ENCODE measurements at places on chromosomes 16 and 17.

DNA sequence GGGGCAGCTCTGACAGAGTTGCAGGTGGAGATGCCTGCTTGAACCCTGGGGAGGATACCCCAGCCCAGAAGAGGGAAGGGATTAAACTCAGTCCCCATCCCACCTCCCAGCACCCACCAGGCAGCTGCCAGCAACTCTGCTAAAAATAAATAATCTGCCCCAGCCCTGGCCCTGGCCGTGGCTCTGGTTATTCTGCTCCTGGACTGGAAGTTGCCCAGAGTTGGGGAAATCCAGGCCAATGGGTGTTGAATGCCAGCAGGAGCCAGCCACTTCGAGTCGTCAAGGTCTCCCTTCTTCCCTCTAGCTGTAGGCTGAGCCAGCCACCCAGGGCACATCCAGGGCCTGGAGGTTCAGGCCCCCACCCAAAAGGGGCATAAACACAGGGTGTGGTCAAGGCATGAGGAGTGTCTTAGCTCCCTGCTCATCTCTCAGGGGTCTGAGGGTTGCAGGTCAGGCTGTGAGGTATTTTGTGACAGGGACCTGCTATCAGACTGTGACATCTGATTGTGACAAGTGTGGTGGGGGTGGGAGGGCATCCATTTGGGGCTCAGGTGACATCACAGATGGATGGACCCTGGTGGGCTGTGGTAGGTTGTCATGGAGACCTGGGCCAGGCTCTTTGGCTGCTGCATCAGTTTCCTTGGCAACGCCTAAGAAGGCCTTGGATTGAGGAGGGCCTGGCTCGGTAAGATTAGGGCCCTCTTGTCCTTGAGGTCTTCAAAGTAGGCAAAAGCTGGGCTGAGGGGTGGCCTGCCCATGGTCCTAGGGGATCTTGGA lies 1.0 kb upstream of the RRAD start:
- no peak for DNase-seq

DNA sequence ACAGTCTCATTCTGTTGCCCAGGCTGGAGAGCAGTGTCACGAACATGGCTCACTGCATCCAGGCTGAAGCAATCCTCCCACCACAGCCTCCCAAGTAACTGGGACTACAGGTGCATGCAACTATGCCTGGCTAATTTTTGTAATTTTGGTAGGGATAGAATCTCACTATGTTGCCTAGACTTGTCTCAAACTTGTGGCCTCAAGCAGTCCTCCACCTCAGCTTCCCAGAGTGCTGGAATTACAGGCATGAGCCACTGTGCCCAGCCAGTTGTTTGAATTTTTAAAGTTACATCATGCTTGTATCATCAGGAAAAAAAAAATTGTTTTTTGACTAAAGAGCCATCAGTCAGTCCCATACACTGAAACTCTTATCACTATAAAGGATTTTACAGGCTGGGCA lies 17.1 kb upstream of the VPS4A start:
- no peak for DNase-seq

DNA sequence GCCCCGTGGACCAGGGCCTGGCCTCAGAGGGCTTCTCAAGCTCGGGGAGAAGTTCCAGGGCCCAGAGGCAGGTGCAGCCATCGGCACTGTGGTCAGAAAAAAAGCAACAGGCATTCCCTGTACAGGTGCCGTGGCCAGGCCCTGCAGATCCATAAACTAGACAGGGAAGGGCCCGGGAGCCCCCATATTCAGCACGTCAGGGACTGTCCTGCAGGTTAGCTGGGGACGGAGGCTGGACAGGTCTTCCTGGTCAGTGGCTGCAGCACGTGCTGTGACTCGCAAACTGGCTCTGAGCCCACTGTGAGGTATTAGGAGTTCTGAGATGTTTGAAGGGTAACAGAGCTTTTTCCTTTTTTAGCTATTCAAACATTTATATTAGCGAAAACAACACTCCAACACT lies 15.0 kb upstream of the C16orf95 start:
- DNase-seq = no peak

- DNase-seq = no peak
Observed at GRCh38 chr16:56606071-56606475, 2.3 kb upstream of the MT2A start.

DNA sequence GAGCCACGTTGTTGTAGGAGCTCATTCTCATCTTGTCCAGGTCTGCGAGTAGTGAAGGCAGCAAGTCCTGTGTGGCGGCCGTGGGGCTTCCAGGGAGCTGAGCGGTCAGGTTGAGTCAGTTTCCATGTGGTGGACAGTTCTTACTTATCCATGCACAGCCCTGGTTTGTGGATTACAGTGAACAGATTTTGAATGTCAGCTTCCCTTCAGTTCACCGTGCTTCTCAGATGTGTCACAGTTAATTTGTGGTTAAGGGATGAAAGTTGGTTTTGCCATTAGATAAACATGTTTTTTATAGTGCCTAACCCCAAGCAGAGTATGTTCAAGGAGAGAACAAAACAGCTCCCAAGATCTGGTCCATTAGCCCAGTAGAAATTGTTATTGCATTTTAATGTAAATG lies 103.1 kb downstream of the RPTOR start:
- DNase-seq = no peak
